Occipital lobe (tissue), 3 donors: ENCODE measurements at places on chromosomes 3 and 15. TPM values are rescaled to one million over a fixed set of nuclear protein-coding genes. Genes with fewer than 3 reads are reported as not detected.

Gene RBM15B
- 33.5 TPM for total RNA-seq

Gene ADCY5
- total RNA-seq: 30.7 TPM

Gene LRTM1
- total RNA-seq: not detected

Gene IL5RA
- total RNA-seq: 0.78 TPM

Gene COMMD2
- total RNA-seq: 126 TPM

Gene SPPL2A
- 36.0 TPM for total RNA-seq

Gene FNDC3B
- 19.3 TPM for total RNA-seq

Gene STXBP5L
- 18.6 TPM for total RNA-seq

Gene SLC12A8
- 2.7 TPM for total RNA-seq

Gene ITIH4
- total RNA-seq: 2.8 TPM

Gene COL6A5
- total RNA-seq: under 0.01 TPM

Gene RYR3
- 15.4 TPM for total RNA-seq

Gene LARP6
- 21.5 TPM for total RNA-seq

Gene MORC1
- 0.31 TPM for total RNA-seq

Gene ZMYND10
- 2.5 TPM for total RNA-seq

Gene CHRNA5
- 4.8 TPM for total RNA-seq

Gene ROPN1B
- total RNA-seq: 0.31 TPM

Gene TP63
- 0.16 TPM for total RNA-seq

Gene SYNPR
- total RNA-seq: 56.5 TPM

Gene TUSC7
- total RNA-seq: not detected

Gene RTP1
- not detected for total RNA-seq

Gene CSTA
- not detected for total RNA-seq

Gene STAB1
- 14.8 TPM for total RNA-seq

Gene HCLS1
- 1.9 TPM for total RNA-seq

Gene PLSCR2
- total RNA-seq: not detected

Gene SEMA5B
- total RNA-seq: 9.8 TPM

Gene COLQ
- 3.0 TPM for total RNA-seq

Gene CILP
- total RNA-seq: 0.31 TPM

Gene FOXB1
- total RNA-seq: not detected

Gene ILDR1
- total RNA-seq: not detected
